ENCODE measurements at places on chromosomes 6 and 20.

DNA sequence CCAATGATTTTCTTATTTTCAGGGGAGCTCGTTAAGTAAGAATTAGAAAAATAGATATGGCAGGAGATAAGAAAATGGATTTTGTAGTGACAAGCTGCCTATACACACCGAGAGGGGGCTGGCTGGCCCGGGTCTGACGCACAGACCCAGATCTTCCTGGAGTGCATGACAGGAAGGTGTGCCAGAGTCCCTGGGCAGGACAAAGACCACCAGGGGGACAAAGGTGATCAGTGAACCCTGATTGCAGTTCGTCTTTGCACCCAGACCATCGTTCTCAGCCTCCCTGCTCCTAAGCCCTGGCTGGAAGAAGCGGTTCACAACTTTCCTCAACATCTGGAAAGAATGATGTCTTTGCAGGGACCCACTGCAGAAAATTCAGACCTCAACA, 24.3 kb downstream of the CDH22 start:
- DNase-seq, result no peak

DNA sequence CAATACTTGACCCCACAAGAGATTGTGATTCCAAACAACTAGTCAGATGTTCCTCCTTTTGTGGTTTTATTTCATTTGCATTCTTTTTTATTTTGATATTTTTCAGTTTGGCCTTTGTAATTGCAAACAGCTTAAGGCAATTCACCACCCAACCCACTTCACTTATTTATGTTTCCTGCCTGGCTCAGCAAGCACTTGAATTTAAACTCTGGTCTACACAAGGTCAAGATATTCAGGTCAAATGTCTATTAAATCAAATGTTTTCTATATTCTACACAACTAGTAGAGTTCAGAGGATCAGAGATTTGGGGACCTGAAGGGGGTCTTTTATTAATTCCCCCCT, 100.1 kb downstream of the SGK1 start:
- DNase-seq, result no peak

DNA sequence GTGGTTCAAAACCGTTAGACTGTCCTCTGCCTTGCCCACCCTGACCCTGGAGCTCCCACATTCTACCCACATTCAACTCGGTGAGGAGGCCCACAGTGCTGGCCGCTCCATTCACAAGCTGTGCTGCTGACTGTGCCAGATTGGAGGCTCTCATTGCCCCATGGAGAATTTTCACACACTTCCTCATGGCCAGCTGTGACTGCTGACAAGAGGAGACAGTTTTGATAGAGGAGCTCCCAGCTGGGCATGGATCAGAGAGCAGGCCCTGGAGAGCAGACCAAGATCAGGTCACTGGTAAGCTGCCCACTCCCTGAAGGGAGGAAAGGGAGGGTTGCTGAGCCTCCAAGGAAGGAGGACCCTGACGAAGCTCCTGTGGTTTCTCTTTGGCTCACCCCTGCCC, 246.1 kb upstream of the RIN2 start:
- no peak for DNase-seq

DNA sequence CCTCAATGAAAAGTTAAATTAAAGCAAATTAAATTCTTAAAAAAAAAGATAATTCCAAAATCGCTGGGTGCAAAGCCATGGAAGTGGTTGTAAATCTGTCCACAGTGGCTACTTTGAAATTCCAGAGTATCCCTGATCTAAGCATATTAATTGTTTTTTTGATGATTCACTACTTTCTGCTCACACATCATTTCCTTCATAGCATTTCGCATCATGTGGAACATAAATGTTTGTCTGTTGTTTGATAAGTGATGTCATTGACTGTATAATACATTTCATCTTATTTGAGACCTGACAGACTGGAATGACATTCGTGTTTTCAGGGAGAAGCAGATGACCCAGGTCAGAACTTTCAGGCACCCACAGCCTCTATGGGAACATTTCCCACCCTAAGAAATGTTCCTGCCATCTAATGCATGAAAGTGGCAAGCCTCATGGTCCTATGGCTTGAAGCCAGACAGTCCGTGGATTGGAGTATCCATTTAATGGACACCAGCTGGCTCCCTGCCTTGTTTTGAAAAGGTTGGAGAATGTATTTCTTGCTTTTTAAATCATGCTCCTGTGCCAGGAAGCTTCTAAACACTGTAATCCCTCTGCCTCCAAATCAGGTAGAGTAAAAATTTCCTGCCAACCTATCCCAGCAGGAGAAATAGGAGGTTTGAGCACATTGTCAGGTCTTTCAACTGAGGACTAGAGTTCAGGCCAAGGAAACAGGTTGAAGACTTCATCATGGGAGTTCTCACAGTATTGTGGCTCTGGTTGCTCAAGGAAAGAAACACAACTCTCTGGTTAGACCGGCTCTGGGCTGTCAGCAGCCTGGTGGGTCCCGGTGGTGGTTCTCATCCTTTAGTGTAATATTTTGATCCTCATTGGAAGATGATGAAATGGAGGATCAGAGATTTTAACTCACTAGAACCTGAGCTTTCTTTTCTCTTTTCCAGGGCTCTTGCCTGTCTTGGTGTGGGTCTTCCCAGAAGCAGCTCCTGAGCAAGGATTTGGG, 157.9 kb downstream of the SLC24A3 start:
- no peak for DNase-seq

- DNase-seq, result no peak
These were observed 14.8 kb downstream of the APMAP start for GRCh38 chr20:24977797-24978196.

- DNase-seq, result no peak
These were observed 335.3 kb upstream of the NT5E start for GRCh38 chr6:85114581-85114935.

GRCh38 chr6:124830506-124830905, 131.7 kb upstream of the RNF217 start:
- DNase-seq, result no peak
